Amniotic stem cell (primary cell): ENCODE measurements at places on chromosomes 4 and X.
A peak's percentile ranks its signal among the peaks of the same experiment; 100 is the strongest.

- no peak for DNase-seq
Observed at GRCh38 chr4:111404673-111405072, 740.6 kb upstream of the FAM241A start.

DNA sequence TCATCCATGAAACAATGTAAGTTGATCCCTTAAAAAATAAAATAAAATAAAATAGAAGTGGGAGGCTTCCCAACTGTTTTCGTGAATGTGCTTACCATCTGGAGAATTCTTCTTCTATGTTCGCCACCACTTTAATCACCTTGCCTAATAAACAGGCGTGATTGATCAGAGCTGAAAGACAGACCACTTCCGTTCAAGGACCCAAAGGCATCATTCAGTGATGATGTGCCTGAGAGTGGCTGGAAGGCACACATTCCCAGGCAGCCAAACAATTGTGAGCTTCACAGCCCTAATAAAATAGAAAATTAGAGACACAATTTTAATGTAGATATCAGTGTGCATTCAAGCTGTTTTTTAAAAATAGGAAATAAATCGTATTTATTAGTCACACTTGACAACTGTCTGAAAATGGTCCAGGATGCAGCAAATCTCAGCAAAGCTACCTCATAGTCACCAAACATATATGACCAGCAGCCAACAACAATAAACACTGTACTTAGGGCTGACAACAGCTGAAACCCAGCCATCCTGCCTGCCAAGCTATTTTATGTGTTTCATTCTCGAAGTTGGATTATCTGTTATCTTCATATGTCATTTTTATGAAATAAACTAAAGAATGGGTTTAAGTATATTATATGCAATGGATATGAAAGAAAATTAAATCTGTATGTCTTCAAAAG, 163.2 kb upstream of the FAM9B start:
- no peak for DNase-seq

DNA sequence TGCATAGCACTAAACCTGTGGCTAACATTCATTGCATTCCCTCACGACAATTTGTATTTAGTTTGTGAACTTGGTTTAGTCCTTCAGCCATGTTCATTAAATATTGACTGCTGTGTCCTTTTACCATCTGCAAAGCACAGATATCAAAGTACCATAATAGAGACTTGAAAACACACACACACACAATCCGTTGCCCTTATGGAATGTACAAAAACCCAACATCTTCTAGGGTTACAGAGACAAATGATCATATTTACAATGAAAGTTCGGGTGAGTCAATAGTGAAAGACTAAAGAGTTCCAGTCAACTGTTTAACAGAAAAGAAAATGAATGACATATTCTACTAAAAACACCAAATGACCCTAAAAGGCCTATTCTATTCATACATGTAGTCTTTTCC, 50.8 kb upstream of the TXK start:
- no peak for DNase-seq

GRCh38 chr4:75494563-75494962, 19.6 kb downstream of the RCHY1 start:
- DNase-seq, result no peak

- DNase-seq, result no peak
Observed at GRCh38 chrX:67545893-67546495, 2.2 kb downstream of the AR start.

DNA sequence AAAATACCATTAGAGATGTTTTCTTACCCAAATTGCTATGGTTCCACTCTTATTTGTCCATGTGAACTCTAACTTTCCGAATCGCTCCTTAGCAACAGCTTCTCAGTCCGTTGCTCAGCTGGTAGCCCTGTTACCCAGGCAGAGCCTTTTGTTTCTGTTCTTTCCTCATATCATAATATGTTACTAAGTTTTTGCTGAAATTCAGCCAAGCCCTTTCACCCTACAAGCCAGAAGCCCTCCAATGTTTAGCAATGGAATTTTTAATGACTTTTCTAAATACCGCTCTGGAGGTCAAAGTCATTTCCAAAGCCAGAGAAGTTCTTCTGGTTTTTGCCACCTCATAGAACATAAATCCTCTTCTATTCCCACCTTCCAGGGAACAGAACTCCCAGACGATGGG, 1029.5 kb downstream of the C4orf33 start:
- no peak for DNase-seq

GRCh38 chr4:168502861-168503260, 6.0 kb downstream of the PALLD start:
- no peak for DNase-seq

GRCh38 chr4:101218346-101218745, 129.0 kb downstream of the PPP3CA start:
- DNase-seq, result no peak

- DNase-seq, result no peak
Observed at GRCh38 chr4:34289962-34290361, 1954.4 kb downstream of the ARAP2 start.

DNA sequence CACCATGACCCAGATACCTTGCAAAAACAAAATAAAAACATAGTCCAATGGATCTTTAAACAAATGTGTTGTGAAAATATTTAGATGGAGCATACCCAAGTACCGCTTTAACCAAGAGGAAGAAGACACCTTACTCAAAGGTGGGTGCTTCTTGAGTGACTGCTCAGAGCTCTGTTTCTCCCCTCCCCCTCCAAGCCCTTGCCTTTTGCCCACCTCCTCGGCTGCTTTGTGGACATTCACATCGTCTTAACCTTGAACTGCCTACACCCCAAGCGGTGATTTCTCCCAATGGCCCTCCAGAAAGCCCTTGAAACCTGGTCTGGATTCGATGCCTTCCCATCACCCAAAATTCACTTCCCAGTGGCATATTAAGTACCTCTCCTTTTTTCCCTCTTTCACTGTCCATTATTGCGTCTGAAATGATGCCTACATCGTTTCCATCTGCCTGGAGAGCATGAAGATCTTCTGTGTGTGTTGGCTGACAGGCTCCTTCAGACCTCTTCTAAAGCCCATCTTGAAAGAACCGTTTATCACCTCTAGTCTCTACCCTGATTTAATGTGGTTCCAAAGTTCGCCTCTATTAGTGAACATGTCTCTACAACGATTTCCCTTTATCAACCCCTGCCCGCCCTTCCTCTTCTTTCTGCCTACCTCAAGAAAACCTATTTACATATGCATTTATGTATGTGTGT, 968 bp downstream of the GPRIN3 start:
- no peak for DNase-seq

- peak; percentile 27 for DNase-seq
Observed at GRCh38 chr4:117084866-117085701, at the start of gene TRAM1L1. Gene TRAM1L1, minus strand, starts transcription at chr4:117085576. Its CDS starts 183 bp downstream, at chr4:117085393.

GRCh38 chr4:187475901-187476300, 519.7 kb upstream of the ZFP42 start:
- DNase-seq, result no peak

GRCh38 chrX:74280759-74281158, 23.2 kb upstream of the ZCCHC13 start:
- DNase-seq, result no peak

DNA sequence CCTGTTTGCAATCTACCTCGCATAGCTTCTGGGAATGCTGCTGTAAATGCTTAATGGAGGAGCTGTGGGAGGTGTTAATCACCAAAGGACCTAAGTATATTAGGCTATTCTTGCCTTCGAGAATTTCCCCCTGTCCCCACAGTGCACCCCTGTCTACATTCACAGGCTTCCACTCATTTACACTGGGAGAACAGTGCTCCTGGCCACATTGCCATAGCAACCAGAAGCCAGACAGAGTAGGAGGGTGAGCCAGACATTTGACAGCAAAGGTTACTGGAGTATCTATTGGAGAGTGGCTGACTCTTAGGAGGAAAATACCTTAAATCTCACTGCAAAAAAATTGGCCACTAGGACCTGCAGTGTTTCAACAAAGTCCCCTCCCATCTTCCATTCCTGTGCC, 185.9 kb upstream of the PBDC1 start:
- DNase-seq, result no peak

DNA sequence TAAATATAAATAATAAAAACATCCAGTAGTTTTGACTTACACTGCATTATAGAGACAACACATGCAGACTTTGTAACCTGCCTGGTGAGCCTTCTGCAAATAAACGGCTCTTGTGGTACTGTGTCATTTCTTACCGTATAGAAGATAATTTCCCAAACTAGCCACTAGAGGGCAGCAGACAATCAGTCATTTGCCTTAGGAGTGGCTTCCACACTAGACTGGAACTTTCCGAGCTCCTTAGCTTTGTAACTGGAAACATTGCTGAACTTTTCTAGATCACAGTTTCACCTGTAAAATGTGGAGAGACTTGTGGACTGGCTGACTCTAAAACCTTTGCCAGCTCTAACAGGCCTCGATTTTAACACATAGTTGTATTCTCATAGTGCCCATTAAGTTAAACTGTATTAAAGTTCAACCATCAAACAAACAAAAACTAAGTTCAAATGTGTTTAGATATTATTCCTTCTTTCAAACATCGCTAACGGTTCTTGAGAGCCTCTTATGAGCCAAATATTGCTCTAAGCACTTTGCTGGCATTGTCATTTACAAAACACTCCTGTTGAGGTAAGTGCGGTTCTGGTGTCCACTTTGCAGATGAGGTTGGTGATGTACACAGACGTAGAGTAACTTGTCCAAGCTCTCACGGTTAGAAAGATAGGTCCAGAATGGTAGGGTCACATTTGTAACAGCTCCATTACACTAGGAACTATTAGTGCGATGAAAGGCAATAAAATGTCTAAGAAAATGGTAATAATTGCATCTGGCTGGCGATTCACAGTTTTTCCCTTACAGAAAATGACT, 345.5 kb downstream of the ANK2 start:
- peak; percentile 57 for DNase-seq

GRCh38 chr4:187632260-187632995, 363.1 kb upstream of the ZFP42 start:
- no peak for DNase-seq

DNA sequence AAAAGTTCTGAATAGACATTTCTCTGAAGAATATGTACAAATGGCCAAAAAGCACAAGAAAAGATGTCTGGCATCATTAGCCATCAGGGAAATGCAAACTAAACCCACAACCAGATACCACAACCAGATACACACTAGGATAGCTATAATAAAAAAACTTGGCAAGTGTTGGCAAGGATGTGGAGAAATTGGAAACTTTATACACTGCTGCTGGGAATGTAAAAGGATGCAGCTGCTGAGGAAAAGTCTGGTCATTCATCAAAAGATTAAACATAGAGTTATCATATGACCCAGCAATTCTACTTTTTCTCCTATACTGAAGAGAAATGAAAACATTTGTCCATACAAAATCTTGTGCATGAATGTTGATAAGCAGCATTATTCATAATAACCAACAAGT, 92.3 kb downstream of the UCHL1 start:
- DNase-seq, result no peak

DNA sequence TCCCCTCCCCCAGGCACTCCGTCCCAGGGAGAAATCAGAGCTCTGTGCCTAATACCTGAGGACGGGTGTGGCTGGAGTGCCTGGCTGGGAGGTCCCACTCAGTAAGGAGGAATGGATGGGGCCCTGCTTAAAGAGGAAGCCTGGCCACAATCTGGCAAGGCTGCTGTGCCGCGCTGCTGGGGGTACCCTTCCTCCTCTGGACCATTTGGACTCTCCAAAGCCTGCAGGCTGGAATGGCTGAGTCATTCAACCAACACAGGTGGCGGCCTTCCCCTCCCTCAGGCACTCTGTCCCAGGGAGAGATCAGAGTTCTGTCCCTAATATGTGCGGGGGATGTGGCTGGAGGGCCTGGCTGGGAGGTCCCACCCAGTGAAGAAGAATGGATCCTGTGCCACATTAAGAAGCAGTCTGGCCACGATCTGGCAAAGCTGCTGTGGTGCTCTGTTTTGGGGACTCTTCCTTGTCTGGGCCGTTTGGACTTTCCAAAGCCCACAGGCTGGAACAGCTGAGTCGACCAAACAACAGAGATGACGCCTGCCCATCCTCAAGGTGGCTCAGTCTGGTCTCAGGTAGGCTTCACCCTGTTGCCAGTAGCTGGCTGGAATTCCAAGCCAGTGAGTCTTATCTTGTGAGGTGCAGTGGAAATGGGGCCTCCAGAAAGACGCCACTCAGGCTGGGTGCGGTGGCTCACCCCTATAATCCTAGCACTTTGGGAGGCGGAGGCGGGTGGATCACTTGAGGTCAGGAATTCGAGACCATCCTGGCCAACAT, 127.3 kb upstream of the HUWE1 start:
- no peak for DNase-seq

GRCh38 chrX:20668550-20668949, 401.8 kb upstream of the RPS6KA3 start:
- DNase-seq, result no peak

GRCh38 chr4:110770353-110770752, 147.5 kb upstream of the PITX2 start:
- no peak for DNase-seq

DNA sequence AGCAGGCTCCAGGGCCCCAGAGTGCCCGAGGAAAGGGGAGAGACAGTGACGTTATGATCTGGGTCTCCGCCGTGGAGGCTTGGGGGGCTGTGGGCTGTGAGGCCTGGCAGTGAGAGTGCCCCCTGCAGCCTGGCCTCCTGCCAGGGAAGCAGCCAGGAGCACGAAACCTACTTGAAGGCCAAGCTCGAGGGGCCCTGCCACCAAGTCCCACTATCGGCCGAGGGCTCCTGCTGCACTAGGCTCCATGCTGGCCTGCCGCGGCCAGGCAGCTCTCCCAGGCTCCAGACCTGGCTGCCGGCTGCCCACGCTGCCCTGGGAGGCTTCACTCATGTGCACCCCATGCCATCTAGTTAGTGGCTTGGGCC, 18.7 kb downstream of the FLNA start:
- no peak for DNase-seq

DNA sequence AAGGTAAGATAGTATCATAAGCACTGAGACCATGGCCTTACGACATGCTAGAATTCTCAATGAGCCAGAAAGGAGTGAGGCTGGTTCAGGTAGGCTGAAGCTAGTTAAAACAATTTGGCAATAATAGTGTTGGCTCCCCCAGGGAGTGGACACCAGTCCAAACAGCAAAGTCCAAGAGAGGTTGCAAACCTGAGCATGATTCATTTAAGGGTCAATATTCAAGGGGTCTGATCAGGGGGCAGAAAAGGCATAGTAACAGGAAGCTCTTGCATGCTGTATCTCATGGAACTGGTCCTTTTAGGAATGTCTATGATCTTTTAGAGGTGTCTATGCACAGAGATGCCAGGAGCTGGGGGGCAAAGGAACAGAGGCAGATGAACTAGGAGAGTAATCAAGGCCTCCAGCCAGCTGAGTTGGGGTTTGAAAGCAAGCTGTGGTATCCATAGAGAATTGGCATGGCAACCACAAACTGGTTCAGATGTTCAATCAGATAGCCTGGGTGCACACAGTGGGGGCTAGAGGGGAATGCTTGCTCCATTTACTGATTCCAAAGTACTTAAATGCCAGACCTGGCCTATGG, 5.1 kb downstream of the GJB1 start:
- no peak for DNase-seq

- no peak for DNase-seq
Observed at GRCh38 chr4:61200916-61201526, 895 bp downstream of the ADGRL3 start.
